ENCODE measurements at places on chromosomes 16 and 17. TPM values are rescaled to one million over a fixed set of nuclear protein-coding genes. Genes with fewer than 3 reads are reported as not detected.

- DNase-seq = no peak
These were observed 94.1 kb upstream of the XYLT1 start for GRCh38 chr16:17564856-17565255.

The GLP2R gene
- total RNA-seq = 3.9 TPM

The IGFALS gene
- total RNA-seq = 0.96 TPM

The IGF2BP1 gene
- total RNA-seq = 9.4 TPM

All from umbilical cord (tissue), 2 donors.